ENCODE measurements at places on chromosomes 7 and 10.

DNA sequence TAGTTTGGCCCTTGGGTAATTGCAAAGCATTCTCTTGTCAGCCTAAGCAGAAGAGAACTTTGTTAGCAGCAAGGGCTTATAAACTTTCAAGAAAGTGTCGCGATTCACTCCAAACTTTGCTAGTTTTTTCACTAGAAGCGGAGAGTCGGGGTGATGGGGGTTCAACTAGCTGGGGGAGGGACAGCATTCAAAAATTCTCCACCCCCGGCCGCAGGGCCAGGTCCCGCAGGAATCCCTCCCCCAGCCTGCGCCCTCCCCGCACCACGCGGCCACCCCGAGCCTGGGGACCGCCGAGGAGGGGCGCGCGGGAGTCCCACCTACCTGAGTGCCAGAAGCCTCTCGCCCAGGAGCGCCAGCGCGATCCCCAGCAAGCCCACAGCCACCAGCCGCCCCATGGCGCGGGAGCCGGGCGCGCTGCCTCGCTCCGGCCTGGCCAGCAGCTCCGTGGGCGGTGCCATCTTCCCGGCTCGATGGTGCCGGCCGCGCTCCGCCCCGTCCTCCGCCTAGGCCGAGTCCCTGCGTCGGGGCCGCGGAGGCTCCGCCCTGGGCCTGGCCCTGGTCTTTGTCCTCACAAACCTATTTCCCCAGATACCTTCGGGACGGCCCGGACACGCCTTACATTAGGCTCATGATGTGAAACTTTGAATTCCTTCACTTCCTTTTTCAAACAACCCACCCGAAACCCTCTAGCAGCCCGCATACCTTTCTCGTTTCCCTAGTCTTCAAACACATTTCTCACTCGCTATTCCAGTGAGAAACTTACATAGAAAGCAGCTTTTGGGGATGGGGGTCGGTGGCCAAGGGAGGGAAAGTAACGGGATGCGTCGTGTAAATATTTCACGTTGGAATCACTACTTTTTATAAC lies at the start of gene PON2:
Gene PON2 (minus strand): TSS at position 472 of the 865 bp plus-strand sequence. CDS start 77 bp downstream, at position 395.
- DNase-seq: peak; percentile 48

DNA sequence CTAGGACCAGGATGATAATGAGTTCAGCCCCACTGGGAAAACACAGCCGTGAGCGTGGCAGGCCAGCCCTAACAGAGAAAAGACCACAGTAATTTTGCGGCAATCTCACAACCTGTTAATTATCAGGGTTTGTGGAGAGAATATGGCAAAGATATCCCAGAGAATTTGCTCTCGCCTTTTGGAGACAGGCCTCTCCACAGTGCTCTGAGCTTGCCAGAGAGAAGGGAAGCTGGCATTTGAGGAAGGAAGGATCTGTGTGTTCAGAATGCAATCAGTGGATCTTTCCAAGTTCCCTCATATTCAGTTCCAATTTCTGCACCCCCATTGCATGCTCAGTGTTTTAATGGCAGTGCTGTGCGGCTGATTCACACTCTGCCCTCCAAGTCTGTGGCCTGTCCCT lies 60.2 kb downstream of the PLPP4 start:
- no peak for DNase-seq

DNA sequence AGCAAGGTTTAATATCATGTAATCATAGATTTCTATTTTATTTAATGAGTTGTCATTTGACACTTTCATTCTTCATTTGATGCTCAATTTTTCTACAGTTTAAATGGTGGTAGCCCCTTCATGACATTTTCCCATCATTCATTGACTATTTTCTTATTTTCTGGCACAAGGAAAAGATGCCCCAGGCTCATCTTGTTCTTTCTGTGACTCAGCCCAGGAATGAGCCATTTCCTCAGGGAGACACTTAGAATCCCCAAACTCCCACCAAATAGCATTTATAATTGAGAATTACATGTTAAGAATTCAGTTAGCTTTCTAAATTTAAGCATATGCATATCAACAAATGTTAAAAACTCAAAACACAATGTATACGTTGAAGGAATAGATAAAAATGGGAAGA lies 222.3 kb downstream of the KIF20B start:
- DNase-seq: no peak

DNA sequence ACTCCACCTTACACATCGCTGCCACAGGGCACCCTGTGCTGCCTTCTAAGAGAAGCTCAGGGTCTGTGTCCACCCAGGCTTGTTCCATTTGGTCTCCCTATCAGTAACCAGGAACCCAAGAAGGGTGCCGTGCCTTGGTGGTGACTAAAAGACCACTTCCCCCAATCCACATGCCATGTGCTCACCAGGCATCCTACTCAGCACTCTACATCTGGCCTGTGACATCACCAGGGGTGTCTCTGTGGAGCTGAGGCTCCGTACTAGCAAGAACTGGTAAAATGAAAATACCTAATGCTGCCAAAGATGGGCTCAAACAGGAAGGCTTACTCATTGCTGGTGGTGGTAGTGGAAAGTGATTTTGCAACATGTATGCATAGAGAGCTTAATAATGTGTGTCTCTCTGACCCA lies 19.0 kb upstream of the C10orf71 start:
- DNase-seq: no peak

GRCh38 chr7:43582503-43583423 lies at the start of gene STK17A:
TSS of gene STK17A (plus strand) at chr7:43583108. CDS start at chr7:43583244, 136 bp downstream.
- peak; percentile 97 for DNase-seq

DNA sequence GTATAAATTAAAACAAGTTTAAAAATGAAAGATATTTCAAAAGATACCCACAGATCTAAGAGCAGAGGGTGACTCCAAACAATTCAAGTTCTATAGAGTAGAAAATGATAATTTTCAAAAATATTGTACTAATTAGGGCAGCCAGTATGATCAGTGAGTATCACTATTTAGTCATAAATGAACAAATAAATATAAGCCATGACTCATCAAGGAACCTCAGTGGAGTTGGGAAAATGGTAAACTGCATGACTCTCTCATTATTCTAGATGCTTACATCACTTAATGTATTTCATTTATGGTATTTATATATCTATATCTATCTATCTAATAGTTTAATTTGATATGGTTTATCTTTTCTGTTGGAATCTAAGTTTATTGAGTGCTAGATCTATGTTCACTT lies 94.3 kb downstream of the THSD7A start:
- no peak for DNase-seq

GRCh38 chr7:128025380-128025779 lies 5.9 kb downstream of the LRRC4 start:
- no peak for DNase-seq

DNA sequence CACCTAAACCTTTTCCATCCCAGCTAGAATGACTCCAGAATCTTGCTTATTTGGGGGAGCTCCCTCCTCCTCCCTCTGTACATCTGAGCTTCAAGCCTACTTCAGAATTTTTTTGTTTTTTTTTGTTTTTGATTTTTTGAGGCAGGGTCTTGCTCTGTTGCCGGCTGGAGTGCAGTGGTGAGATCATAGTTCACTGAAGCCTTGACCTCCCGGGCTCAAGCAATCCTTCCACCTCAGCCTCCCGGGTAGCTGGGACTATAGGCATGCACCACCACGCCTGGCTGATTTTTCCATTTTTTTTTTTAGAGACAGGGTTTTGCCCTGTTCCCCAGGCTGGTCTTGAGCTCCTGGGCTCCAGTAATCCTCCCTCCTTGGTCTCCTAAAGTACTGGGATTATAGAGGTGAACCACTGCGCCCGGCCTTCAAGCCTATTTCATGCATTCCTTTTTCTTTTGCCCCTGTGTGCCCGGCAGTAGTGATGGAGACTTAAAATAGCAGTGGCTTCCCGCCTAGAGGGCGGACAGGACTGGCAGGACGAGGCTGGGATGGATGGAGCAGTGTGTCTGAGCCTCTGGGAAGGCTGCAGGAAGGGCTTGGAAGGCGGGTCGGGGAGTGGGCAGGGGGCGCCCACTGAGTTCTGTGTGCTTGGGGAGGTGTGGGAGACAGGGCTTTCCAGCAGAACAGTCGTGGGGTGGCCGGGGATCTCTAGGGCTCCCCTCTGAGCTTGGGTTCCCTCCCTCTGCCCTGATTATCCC lies 8.8 kb downstream of the CUX1 start:
- no peak for DNase-seq

- no peak for DNase-seq
Observed at GRCh38 chr10:71857934-71858890, 7.2 kb upstream of the PSAP start.

- no peak for DNase-seq
Observed at GRCh38 chr10:58776568-58777318, 264.1 kb downstream of the BICC1 start.

- DNase-seq: no peak
Observed at GRCh38 chr10:52284416-52285013, 29.6 kb upstream of the DKK1 start.

GRCh38 chr10:127849921-127850320 lies 42.8 kb downstream of the CLRN3 start:
- no peak for DNase-seq

- DNase-seq: no peak
Observed at GRCh38 chr7:35893649-35894048, 92.8 kb downstream of the SEPTIN7 start.

- no peak for DNase-seq
Observed at GRCh38 chr7:31260851-31261250, 79.7 kb downstream of the NEUROD6 start.

DNA sequence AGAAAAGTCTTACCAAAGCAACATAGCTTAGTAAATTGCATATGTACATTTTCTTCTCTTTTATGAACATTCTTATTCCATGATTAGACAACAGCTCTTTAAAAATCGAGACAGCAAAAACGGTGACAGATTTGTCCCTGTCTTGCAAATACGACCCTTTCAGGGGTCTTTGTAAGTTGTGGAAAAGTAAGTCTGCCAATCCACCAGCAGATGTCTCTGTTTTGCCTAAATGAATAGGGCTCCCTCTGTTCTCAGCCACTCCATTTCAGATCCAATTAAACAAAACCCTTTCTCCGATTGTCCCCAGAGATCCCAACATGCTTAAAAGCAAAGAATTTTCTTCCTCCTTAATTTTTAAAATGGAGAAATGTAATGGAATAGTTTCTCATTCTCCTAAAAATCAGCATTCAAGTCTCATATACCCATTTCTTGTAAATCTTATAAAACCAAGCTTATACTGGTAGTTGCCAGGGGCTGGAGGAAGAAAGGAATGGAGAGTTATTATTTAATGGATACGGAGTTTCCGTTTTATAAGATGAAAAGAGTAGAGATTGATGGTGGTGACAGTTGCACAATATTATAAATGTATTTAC lies 61.0 kb upstream of the NFE2L3 start:
- DNase-seq: peak; percentile 59

DNA sequence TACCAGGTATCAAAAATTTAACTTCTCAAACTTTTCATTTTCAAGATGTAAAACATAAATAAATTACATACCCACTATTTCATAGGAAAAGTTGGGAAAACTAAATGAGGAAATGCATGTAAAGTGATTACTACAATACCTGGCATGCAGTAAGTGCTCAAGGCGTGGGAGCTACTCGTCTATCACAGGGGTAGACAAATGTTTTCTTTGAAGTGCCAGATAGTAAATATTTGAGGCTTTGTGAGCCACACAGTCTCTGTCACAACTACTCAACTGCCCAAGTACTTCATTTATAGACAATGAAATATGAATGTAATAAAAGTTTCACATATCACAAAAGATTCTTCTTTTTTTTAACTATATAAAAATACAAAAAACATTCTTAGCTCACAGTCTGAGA lies 96.4 kb upstream of the PCGF5 start:
- DNase-seq: no peak

DNA sequence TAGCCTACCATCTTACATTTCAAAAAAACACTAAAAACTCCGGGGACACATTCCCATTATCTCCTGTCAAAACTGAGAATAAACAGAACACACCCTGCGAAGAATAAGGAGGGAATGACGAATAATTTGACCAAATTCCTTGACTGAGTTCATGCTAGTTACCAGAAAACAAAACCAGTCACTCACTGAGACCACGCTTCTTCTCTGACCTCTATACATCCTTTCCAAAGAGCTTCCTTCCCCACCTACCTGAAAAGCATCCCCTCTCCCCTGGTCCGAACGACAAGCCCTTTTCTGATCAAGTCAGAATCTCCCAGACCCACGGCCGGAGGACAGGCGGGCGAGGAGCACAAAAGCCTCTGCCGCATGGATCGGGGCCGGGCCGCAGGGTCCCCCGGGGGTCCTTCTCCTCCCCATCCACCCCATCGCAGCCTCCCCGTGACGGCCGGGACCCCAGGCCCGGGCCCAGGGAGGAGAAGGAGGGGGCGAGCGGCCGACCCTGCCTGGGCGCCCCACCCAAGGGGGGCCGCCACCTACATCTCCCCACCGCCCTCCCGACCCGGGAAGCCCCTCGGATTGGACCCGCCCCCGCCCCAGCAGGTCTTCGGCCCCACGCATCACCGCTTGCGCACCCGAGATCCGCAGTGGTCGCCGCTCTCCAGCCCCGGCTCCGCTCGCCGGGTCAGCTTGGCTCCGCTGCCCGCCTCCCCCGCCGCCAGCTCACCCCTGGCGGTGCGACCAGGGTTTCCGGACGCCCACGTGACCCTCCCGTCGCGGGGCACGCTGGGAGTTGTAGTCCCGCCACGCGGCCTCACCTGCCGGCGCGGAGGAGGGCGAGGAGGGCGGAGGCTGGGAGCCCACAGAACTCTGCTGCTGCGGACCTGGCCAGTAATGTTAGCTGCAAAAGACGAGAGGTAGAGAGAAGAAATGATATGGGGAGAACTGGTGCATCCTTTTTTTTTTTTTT lies at the start of gene SLC37A3:
Gene SLC37A3 (minus strand): TSS at position 747 of the 967 bp plus-strand sequence. CDS start 16,004 bp downstream, outside the sequence.
- peak; percentile 84 for DNase-seq

DNA sequence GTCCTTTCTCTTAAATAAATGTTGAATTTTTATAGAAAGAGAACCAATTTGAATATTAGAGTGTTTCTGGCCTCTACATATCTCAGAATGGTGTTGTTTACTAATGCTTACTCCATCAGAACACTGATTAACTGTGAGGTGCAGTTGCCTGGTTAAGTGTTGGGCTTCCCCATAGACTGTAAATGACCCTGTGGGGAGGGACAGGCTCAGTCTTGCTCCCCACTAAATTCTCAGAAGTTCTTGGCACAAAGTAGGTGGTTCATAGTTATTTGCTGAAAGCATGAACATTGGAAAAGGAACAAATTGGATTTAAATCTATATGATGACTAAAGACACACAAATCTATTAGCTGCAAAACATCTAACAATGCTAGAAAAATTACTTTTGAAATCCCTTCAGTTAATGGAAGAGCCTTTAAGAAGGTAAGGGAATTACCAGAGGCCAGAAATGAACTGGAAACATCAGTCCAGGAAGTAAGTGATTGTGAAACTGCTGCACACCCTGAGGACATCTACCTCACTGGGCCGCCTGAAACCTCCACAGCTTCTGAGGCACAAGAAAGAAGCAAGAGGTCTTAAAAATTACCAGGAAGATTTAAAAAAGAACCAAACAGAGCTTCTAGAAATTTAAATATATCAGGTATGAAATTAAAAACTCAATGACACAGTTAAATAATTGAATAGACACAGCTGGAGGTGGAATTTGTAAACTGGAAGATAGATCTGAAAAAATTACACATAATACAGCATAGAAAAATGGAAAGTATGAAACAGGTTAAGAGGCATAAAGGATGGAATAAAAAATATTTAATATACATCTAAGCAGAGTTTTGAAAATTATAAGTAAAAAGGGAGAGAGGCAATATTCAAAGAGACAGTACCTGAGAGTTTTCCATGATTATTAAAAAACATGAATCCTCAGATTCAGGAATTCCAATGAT lies 17.8 kb upstream of the COMTD1 start:
- no peak for DNase-seq

GRCh38 chr10:122530177-122530576 lies 30.4 kb upstream of the DMBT1 start:
- DNase-seq: no peak

GRCh38 chr7:138185132-138185908 lies 109.1 kb downstream of the AKR1D1 start:
- no peak for DNase-seq

GRCh38 chr7:50397320-50397970 lies 52.7 kb downstream of the FIGNL1 start:
- DNase-seq: peak; percentile 70
